ENCODE measurements at places on chromosomes 7 and 10.

DNA sequence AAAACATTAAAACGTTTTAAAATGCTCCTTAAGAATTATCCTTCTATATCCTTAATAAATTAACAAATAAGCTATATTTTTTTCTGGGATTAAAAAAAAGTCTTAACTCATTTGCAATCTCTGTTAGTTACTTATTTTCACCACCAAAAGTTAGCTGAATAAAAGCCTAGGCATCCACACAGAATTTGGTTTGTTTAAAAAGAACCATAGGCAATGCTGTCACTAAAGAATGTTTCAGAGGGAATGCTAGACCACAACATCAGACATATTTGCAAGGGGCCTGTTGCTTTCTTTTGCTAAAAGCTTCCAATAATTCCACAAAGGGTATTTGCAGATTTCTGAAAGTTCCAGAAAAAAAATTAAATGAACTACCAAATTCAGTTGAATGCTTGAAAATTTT, 244.2 kb downstream of the POU6F2 start:
- no peak for DNase-seq

DNA sequence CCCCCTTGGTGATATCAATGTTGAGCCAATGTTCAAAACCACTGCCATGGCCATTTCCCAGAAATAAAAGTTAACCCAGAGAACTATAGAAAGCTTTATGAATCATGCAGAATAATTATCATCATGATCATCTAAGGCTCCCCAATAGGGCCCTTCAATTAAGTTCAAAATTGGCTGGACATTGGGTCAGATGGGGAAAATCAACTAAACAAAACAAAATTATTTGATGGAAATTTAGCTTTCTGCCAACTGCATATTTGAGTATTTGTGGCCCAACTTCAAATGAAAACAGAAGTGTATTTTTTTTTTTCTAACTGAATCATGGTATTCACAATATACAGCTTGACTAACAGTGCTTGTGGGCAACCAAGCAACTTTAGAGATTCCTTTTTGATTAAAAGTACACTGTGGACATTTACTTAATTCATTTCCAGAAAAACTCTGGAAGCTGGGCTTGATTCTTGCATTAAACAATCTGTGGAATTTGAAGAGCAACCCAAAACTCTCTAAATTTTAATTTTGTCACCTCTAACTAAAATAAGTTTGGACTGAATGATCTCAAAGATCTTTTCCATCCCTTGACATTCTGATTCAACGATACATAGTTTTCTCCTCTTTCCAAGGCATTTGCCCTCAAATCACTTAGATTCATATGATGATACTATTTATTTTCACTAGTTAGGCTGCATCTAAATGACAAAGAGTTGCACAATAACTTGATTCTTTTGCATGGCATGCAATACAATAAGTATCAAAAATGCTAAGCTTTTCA, 203.2 kb downstream of the AHR start:
- DNase-seq, result no peak

DNA sequence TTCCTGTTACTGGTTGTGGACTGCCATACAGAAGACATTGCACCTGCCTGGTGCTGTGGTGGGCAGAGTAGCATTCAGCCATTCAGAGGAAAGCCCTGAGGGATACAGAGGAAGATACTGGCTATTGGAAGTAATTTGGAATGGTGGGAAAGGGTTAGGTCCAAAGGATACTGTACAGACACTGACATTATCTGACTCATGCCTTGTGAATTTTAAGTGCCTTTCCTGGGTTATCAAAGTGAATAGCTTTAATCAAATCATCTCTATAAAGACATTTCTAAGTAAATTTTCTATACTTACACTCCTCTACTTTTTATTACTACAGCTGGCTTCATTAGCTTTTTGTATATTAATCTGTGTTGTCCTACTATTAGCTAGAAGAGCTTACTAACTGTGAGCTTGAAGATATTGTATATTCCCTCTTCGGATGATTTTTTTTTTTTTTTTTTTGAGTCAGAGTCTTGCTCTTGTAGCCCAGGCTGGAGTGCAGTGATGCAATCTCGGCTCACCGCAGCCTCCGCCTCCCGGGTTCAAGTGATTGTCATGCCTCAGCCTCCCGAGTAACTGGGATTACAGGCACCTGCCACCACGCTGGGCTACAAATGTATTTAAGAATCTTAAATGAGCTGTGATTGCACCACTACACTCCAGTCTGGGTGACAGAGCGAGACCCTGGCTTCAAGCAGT, 186.5 kb downstream of the ADK start:
- DNase-seq, result no peak

GRCh38 chr10:110425684-110426293, 71.9 kb upstream of the DUSP5 start:
- no peak for DNase-seq

GRCh38 chr10:108904163-108904838, 1019.0 kb downstream of the XPNPEP1 start:
- no peak for DNase-seq

- no peak for DNase-seq
Observed at GRCh38 chr7:98354511-98355249, 46.2 kb downstream of the BAIAP2L1 start.

DNA sequence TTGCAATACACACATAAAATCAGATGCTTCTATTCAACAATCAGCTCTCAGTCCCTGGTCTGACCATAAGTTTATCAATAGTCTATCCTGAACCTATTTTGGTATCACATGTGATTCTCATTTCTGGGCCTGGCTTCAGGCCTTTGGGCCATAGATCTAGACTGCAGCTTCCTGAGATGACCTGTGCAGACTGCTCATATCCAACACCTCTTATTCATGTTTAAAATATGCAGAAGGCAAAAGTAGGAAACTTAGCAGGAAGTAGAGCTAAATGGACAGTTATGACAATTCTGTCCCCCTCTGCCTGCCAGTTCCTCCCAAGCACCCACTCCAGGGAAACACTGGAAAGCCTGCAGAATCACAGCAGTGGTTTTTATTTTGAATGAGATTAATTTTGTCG, 53.3 kb downstream of the C7orf25 start:
- DNase-seq, result no peak

DNA sequence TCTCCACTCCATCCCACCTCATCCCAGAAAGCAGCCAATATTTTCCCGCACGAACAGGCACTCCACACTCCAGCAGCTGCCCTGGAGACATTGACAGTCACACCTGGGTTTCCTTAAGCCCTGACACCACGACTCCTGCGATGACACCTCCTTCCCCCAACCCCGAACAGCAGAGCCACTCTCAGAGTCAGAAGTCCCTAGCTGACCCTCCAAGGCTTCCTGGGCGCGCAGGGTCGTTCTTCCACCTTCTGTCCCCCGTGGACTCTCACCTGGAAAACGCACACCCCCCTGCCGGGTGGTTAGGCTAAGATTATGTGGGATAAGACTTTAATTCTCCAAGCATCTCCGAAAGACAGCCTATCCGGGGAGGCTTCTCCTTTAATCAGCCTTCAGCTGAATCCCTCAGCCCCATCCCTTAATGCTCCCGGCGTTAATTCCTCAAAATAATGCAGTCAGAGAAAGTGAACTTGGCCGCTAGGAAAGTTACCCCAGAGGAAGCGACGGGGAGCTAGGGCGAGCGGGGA, 1.1 kb downstream of the DENND11 start:
- no peak for DNase-seq

- no peak for DNase-seq
Observed at GRCh38 chr10:101285519-101286070, 56.3 kb upstream of the LBX1 start.

DNA sequence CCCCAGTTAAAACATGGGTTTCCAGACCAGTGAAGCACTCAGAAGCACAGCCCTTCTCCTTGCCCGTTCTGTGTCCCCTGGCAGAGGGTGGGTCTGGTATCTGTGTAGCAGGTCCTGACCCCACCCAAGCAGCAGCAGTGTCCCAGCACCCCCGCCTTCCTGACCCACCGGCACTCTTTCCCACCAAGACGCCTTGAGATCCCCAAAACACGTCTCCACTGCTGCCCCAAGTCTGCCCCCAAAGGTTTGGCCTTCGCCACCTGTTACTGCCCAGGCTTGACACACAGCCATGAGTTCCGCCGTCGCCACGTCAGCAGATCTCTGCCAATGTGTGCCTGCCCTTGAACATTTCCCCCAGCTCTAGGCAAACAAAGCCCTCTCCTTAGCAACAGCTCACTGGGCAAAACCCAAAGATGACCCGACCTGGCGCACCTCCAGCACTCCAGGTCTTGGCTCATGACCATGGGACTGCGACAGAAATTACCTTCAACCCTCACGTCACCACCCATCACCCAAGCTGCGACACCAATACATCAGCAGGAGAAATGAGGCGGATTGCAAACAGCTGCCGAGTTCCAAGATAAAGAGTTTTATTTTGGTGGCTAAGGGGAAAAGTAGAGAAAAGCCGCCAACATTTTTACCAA, 75.6 kb downstream of the CTBP2 start:
- no peak for DNase-seq

DNA sequence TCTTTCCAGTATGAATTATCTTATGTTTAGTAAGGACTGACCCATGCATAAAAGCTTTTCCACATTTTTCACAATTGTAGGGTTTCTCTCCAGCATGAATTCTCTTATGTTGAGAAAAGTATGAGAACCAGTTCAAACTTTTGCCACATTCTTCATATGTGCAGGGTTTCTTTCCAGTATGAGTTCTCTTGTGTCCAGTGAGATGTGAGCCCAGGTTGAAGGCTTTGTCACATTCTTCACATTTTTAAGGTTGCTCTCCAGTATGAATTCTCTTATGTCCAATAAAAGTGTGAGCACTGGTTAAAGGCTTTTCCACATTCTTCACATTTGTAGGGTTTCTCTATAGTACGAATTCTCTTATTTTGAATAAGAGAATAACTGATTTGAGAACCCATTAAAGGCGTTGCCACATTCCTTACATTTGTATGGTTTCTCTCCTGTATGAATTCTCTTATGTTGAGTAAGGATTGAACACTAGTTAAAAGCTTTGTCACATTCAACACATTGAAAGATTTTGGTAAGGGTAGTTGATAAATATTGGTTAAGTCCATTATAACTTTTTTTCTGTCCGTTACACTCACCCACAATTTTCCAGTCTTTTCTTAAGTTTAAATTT, 911.0 kb upstream of the ZNF722 start:
- no peak for DNase-seq

GRCh38 chr7:131586259-131586658, 29.8 kb upstream of the PODXL start:
- DNase-seq, result no peak

DNA sequence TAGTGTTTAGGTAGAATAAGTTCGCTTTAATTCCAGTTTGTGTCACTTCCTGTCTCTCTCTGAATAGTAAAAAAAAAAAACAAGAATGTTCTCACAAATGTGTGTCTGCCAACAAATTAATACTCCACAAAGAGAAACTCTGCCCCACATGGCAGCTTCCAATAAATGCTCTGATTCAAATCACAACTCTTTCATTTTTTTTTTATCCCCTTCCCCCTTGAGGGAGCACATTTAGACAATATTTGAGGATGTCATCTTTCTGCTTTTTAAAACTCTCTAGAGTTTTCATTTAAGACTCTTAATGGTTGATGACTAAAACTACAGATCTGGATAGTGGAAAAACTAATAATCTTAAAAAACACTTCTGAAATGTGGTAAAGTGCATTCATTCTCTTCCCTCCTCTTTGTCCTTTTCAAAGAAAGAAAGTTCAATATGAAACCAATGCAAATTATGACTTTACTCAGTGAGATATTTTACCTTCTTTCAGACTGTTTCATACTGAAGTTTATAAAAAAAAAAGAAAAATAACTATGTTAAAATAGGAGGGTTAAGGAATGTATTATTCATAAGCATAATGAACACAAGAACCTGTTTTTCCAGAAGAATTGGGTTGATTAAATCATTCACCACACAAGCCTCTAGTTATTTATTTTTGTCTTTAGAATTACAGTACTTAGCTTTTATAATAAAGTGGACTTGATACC, 42.3 kb downstream of the ARID5B start:
- DNase-seq, result no peak

GRCh38 chr7:30093420-30093952, 41.3 kb upstream of the MTURN start:
- no peak for DNase-seq

- DNase-seq, result no peak
Observed at GRCh38 chr10:31139497-31139896, 107.8 kb upstream of the ZNF438 start.

DNA sequence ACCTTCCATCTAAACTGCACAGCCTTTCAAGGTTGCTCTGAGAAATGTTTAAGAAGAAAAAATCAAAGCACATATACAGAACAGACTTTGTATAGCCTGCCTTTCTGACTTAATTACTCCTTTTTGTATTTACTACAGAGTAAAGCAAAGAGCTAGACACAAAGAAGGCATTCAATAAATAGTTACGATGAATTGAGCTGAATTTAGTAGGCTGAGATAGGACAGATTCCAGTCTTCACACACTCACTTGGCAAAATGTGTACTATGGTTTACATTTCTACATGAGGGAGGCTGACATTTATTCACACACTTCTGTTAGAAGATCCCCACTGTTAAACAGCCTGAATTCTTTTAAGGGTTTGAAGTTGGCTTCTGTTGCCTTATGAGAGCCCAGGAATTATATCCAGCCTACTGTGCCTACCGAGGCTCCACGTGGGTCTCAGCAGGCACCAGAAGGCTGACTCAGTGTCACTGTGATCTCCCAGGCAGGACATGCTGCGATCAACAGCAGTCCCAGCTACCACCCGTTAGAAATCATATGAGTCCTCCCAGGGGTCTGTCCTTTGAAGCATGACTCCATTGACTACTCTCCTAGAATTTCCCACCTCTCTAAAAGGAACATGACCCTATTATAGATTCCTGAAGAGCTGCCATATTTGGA, 24.5 kb upstream of the SLC25A13 start:
- no peak for DNase-seq

- DNase-seq, result no peak
Observed at GRCh38 chr10:67662415-67662814, 33.6 kb downstream of the CTNNA3 start.

Measured in AML-193 (cell line).